ENCODE measurements at places on chromosomes 5 and 9.

GRCh38 chr9:99013550-99013949 is 69.8 kb downstream of the COL15A1 start:
- DNase-seq, result no peak

DNA sequence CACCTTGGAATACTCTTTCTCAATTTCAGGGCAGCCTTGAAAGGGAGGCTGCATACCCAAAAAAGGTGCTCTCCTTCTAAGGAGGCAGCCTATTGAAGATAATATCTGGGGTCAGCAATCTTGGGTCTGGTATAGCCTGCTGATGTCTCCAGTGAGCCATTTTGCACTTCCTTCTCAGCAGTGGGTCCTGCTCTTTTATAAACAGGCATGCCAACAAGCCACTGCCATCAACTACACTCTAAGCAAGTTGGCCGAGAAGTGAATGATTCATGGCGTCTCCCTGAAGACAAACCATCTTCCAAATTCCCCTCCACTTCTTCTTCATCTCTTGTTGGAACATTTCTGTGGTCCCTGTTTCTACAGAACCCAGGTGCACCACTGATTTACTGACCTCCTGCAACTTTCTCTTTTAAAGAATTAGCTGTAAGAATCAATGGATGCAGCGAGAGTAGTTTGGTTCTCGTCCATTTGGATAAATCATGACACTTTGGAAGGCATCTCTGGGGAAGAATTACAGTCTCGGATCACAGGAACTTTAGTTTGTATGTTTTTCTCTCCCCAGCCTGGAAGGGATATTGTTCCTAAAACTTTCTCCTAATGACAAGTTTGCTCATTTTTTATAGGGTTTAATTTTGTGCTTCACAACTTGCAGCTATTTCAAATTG is 108.3 kb downstream of the INSYN2B start:
- DNase-seq, result no peak

DNA sequence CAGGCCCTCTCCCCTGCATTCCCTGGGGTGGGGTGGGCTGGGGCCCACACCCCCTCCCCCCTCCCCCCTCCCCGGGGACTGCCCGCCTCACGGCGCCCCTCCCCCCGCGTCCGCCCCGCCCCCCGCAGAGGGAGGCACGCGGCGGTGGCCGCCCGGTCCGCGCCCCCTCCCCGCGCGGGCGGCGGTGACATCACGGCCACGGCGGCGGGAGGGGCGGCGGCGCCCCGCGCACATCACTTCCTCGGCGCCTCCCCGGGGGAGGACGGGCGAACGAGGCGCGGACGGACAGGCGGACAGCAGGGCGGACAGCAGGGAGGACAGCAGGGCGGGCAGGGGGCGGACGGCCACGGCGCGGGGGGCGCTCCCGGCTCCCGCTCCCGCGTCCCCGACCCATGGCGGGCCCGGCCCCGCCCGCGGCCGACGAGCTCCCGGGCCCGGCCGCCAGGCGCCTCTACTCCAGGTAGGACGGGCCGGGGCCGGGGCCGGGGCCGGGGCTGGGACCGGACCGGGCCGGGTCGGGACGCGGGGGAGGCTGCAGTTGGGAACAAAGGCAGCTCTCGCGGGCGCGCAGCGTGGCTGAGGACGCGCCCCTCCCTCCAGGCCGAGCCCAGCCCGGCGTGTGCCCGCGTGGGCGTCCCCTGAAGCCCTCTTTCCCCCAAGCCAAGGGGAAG is at the start of gene GPSM1:
GPSM1 (plus strand) TSS at position 236 of the 671 bp plus-strand sequence; CDS start at position 393, 157 bp downstream.
- no peak for DNase-seq

- peak; percentile 20 for DNase-seq
Measured at GRCh38 chr9:133169102-133169501, 5.4 kb upstream of the GBGT1 start.

GRCh38 chr5:167816864-167817263 is 474.6 kb upstream of the WWC1 start:
- DNase-seq, result no peak

All from chondrocyte (in vitro differentiated cells).